ENCODE measurements at places on chromosomes 7 and 10. TPM values are rescaled to one million over a fixed set of nuclear protein-coding genes. Genes with fewer than 3 reads are reported as not detected.

Gene MARVELD1
- total RNA-seq = 21.5 TPM

Gene ZNF365
- 1.3 TPM for total RNA-seq

Gene AKR1B15
- not detected for total RNA-seq

Gene SOSTDC1
- total RNA-seq = not detected

Gene BEND7
- 12.1 TPM for total RNA-seq

Gene CABCOCO1
- total RNA-seq = 0.39 TPM

Measured in spleen (tissue), 13 donors.